ELR (cell line): ENCODE measurements at places on chromosomes 5 and 9.

DNA sequence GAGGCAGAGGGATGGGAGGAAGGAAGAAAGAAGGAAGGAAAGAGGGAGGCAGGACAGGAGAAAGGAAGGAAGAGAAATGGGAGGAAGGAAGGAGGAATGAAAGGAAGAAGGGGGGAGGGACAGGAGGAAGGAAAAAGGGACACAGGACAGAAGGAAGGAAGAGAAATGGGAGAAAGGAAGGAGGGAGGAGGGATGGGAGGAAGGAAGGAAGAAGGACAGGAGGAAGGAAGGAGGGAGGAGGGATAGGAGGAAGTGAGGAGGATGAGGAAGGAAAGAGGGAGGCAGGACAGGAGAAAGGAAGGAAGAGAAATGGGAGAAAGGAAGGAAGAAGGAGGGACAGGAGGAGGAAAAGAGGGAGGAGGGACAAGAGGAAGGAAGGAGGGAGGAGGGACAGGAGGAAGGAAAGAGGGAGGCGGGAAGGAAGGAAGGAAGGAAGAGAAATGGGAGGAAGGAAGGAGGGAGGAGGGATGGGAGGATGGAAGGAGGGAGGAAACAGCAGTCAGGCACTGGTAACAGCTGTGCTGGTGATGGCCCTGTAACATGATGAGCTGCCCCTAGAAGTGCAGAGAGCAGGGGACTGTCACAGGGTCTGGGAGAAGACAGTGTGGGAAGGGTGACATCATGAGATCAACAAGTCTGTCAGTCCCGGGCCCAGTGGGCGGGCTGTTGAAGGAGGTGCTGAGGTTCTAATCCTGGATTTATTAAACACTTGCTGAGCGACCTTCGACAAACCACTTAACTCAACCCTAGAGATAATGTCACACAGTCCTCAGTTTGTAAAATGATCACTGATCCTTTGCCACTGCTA lies 10.7 kb upstream of the IRX1 start:
- DNase-seq = no peak

- no peak for DNase-seq
Measured at GRCh38 chr5:146306838-146307237, 31.8 kb upstream of the POU4F3 start.

GRCh38 chr5:157455057-157455456 lies 5.0 kb upstream of the NIPAL4 start:
- DNase-seq = no peak

DNA sequence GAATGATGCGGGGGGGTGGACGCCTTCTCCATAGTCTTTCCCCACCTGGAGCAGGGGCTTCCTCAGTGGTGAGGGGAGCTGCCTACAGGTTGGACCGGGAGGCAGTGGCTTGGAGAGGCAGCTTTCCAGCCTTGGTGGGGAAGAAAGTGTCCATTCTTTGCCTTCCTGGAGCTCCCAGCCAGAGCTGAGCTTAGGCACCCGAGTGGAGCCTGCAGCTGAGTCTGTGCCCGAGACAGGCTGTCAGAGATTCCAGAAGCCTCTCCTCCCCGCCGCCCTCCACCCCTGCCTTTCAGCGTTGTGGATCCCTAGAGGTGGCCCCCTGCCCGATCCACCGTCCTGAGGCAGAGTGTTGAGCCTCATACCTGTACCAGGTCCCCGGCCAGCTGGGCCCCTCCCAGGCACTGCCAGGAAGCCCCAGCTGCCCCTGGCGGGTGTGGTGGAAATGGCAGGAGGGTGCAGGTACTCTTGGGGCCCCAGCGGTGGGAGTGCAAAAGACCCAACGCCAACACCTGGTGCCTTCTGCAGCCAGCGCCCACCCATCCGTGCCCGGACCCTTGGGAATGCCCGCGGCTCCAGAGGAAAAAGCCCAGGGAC lies 112.0 kb downstream of the RXRA start:
- no peak for DNase-seq

GRCh38 chr9:114450833-114451706 lies 54.2 kb downstream of the WHRN start:
- no peak for DNase-seq

DNA sequence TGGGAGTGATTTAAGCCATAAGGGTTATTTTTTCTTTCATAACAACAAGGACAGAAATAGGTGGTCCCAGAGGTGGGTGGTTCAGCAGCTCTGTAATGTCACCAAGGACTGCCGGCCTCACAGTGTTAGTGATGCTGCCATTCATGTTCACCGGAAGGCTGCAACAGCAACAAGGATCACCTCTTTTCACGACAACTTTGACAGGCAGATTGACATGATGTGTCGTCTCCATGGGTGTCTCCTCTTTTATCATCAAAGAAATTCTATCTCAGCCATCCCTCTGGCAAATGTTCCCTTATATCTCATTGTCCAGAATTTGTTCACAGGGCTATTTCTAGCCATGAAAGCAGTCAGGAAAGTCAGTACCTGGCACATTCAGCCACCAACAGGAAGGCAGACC lies 231.5 kb downstream of the SH3GL2 start:
- DNase-seq = no peak

- DNase-seq = peak; percentile 35
Measured at GRCh38 chr5:35198075-35198474, 32.2 kb downstream of the PRLR start.

DNA sequence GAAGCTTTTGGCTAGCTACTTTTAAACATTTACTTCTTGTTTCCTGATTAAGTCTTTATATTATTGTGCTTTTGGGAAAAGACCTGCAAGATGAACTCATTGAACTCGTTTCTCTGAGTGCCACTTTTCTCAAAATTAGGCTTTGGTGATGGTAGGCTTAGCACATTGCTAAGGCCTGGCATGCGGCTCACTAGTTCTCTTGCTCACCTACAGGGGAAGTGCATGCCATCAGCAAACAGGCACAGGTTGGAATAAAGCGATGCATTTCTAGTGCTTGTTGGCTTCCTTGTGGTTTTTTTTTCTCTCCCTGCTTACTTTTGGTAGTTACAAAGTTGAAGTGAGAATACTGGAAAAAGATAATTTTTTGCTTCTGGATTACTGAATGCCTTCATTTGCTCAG lies 41.4 kb downstream of the TLE4 start:
- no peak for DNase-seq

- DNase-seq = no peak
Measured at GRCh38 chr5:28543473-28544098, 1505.2 kb upstream of the CDH9 start.

GRCh38 chr5:124935065-124935464 lies 188.6 kb upstream of the ZNF608 start:
- no peak for DNase-seq

DNA sequence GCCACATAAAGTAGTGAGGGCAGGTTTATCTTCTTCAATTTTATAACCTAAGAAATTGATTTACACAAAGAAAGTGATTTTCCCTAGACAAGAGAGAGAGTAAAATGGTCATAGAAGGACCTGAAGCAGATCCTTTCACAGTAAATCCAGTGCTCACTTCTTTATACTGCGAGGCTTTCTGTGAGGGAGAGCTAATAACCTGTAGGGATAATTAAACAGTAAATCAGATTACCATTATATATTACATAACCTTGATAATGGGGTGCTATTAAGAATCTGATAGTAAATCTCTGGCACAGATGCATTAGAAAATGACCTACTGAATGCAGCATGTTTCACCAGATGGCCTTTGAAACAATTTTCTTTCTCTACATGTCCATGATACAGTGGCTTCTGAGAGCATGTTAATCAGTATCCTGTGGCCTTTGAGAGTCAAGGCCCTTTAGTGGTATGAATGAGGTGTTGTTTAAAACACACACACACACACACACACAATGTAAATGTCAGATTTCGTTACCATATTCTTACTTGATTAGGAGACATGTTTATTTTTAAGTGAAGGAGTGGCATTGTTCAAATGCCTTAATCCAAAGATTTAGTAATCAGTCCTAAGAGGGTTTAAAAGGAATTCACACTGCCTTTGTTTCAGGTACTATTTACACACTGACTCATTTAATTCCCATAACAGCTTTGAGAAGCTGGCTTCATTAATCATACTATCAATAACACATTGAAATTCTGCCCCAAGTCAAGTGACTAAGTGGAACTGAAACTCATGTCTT lies 124.7 kb downstream of the ALDH1A1 start:
- peak; percentile 5 for DNase-seq
